A549 treated with AZD2906 at 1 μM for 4 hours (cell line): ENCODE measurements at places on chromosomes 11 and 22. TPM values are rescaled to one million over a fixed set of nuclear protein-coding genes. Genes with fewer than 3 reads are reported as not detected.

The SAA4 gene
- total RNA-seq, result not detected in 5 replicates

The DAGLA gene
- 5.2 to 8.3 TPM (median 7.4 TPM) in 5 replicates for total RNA-seq

The OR52B6 gene
- not detected in 5 replicates for total RNA-seq

The DUSP8 gene
- 0.81 to 1.2 TPM (median 1.0 TPM) in 5 replicates for total RNA-seq

The MPEG1 gene
- total RNA-seq, result not detected in 5 replicates

The GUCD1 gene
- total RNA-seq, result 46.6 to 55.4 TPM (median 48.5 TPM) in 5 replicates

The RAG1 gene
- total RNA-seq, result 0.10 to 0.71 TPM (median 0.39 TPM) in 5 replicates

The ISX gene
- not detected in 5 replicates for total RNA-seq

The MISFA gene
- total RNA-seq, result 1.4 to 2.6 TPM (median 1.6 TPM) in 5 replicates

The MAPK8IP2 gene
- total RNA-seq, result 2.6 to 3.9 TPM (median 3.8 TPM) in 5 replicates

The C11orf86 gene
- 42.7 to 73.3 TPM (median 62.7 TPM) in 5 replicates for total RNA-seq

The KCNQ1OT1 gene
- total RNA-seq, result 0.04 to 0.08 TPM (median 0.05 TPM) in 5 replicates

The KCNJ4 gene
- 0.82 to 1.1 TPM (median 0.94 TPM) in 5 replicates for total RNA-seq

The GRIK4 gene
- total RNA-seq, result 0.02 to 0.04 TPM (median 0.03 TPM) in 3 of 5 replicates, not detected in the others

The FAT3 gene
- total RNA-seq, result 0.15 to 0.38 TPM (median 0.25 TPM) in 5 replicates

The RAB30 gene
- total RNA-seq, result 5.7 to 8.4 TPM (median 6.3 TPM) in 5 replicates

The GAB4 gene
- total RNA-seq, result not detected in 5 replicates

The UBASH3B gene
- total RNA-seq, result 31.4 to 40.2 TPM (median 37.8 TPM) in 5 replicates

The KLHDC7B gene
- 0.02 to 0.03 TPM (median 0.03 TPM) in 3 of 5 replicates, not detected in the others for total RNA-seq

The ACTN3 gene
- total RNA-seq, result 0.02 to 0.10 TPM (median 0.09 TPM) in 4 of 5 replicates, not detected in the other

The SOX10 gene
- 0.08 TPM in 1 of 5 replicates, not detected in the others for total RNA-seq

The ZNF70 gene
- 0.91 to 1.4 TPM (median 1.0 TPM) in 5 replicates for total RNA-seq

The RIN1 gene
- 22.0 to 34.3 TPM (median 31.6 TPM) in 5 replicates for total RNA-seq
